ENCODE measurements at places on chromosomes 2 and 18. TPM values are rescaled to one million over a fixed set of nuclear protein-coding genes. Genes with fewer than 3 reads are reported as not detected.

Gene ITGB6
- 0.13 TPM for total RNA-seq

Gene CCBE1
- 22.8 TPM for total RNA-seq

Gene GPAT2
- total RNA-seq, result not detected

Gene ABCG8
- total RNA-seq, result not detected

Gene ST3GAL5
- total RNA-seq, result 43.6 TPM

Gene CPLX4
- not detected for total RNA-seq

Gene PPP1CB
- total RNA-seq, result 198 TPM

Gene RSAD2
- not detected for total RNA-seq

Gene CRYBA2
- not detected for total RNA-seq

- peaks cover 30% of the 10 kb centered on the region for H3K4me1 ChIP-seq
- no peaks in the 10 kb centered on the region for H3K36me3 ChIP-seq
- H3K27me3 ChIP-seq, result no peaks in the 10 kb centered on the region
- no peak for DNase-seq
- H3K4me3 ChIP-seq, result no peak overlapping the region
Observed at GRCh38 chr2:44237221-44237620, 38.1 kb upstream of the SLC3A1 start.

- peaks cover 7% of the 10 kb centered on the region for H3K36me3 ChIP-seq
- H3K4me1 ChIP-seq, result peaks cover 29% of the 10 kb centered on the region
- DNase-seq, result no peak
- no peak overlapping the region for H3K4me3 ChIP-seq
Observed at GRCh38 chr2:10378189-10378588, 69.9 kb downstream of the ODC1 start.

- H3K4me1 ChIP-seq, result no peaks in the 10 kb centered on the region
- H3K4me3 ChIP-seq, result no peak overlapping the region
- no peak for DNase-seq
- H3K36me3 ChIP-seq, result no peaks in the 10 kb centered on the region
- peaks cover 19% of the 10 kb centered on the region for H3K27me3 ChIP-seq
Observed at GRCh38 chr2:98155716-98156115, 68.7 kb downstream of the VWA3B start.

- no peak for DNase-seq
- H3K36me3 ChIP-seq, result no peaks in the 10 kb centered on the region
- H3K4me1 ChIP-seq, result peaks cover 36% of the 10 kb centered on the region
- no peak overlapping the region for H3K4me3 ChIP-seq
Observed at GRCh38 chr2:197215748-197216360, 94.7 kb downstream of the ANKRD44 start.

DNA sequence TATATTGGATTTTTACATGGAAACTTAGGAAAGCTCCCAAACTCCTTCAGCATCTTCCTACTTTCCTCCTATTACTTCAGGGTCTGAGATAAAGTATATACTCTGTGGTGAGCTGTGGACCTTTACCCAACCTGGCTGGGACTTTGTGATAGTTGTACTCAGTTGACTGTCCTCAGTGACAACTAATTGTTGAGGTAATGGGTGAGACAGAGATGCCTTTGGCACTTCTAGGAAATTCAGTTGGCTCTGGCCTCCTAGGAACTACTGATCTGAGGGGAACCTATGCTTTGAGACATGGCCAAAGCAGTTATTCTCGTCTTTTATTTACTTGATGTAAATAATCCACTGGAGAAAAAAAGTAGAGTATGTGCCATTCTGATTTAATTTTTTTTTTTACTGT is 39.4 kb upstream of the ZNF638 start:
- no peaks in the 10 kb centered on the region for H3K4me1 ChIP-seq
- DNase-seq, result no peak
- H3K27ac ChIP-seq, result no peak overlapping the region
- no peaks in the 10 kb centered on the region for H3K27me3 ChIP-seq

GRCh38 chr2:25418944-25419677 is 77.4 kb upstream of the DNMT3A start:
- H3K27me3 ChIP-seq, result no peaks in the 10 kb centered on the region
- H3K4me3 ChIP-seq, result no peak overlapping the region
- no peak overlapping the region for H3K27ac ChIP-seq
- H3K4me1 ChIP-seq, result no peaks in the 10 kb centered on the region

- no peaks in the 10 kb centered on the region for H3K36me3 ChIP-seq
- no peak overlapping the region for H3K4me3 ChIP-seq
- no peak overlapping the region for H3K27ac ChIP-seq
- DNase-seq, result no peak
- H3K4me1 ChIP-seq, result peaks cover 5% of the 10 kb centered on the region
- no peaks in the 10 kb centered on the region for H3K27me3 ChIP-seq
Observed at GRCh38 chr2:220143336-220143735, 515.9 kb downstream of the SLC4A3 start.

DNA sequence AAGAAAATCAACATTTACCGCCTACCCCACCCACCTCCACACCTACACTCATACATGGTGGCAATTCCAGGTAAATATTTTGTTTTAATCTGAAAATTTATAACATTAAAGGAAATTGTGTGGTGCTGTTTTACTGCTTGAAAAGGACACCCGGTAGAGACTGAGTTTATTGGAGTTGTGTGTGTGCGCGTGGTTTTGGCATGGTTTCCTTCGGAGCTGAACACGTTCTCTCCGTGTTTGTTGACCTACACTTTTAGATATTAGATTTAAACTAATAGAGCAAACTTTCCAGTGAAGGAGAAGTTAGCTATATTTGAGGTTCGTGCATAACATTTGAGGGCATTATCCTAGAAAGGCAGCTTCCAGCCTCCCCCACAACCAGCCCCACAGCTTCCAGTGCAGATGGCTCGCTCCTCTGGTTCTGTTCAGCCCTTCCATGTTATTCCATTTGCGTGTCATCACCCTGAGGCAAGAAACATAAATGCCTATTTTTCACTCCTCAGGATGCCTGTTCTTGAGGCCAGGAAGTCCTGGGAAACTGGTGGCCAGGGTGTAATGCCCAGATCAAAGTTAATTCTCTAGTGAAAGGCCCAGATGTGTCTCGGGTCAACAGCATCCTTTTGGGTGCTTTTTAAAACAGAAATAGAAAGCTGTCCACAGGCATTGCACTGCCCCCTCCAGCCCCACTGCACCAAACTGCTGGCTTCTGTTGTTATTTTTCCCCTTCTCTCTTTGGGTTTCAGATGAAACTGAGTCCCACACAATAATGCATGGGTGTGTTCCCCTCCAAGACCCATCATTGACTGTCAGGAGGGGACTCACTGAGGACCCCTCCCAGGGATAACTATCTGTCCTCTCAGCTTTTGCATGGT is 190.2 kb downstream of the SETBP1 start:
- peak overlapping the region; percentile 81 for H3K27ac ChIP-seq
- no peaks in the 10 kb centered on the region for H3K27me3 ChIP-seq
- peaks cover 32% of the 10 kb centered on the region for H3K36me3 ChIP-seq
- DNase-seq, result no peak

DNA sequence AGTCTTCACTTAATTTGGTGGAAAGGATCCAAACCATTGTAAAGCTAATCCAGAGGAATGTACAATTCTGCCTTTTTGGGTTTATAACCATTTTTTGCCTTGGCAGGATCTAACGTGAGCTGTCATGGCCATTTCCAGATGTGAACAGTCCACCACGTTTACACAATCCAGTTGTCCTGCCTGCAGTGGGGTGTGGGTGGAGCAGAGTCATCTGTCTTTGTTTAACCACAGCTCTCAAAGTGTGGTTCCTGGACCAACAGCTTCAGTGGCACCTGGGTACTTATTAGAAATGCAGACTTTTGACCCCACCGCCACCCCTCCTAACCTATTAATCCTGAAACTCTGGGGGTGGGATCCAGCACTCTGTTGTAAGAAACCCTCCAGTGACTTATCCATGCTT is 35.9 kb downstream of the FHOD3 start:
- H3K27ac ChIP-seq, result no peak overlapping the region
- no peak for DNase-seq
- peaks cover 5% of the 10 kb centered on the region for H3K27me3 ChIP-seq
- no peak overlapping the region for H3K4me3 ChIP-seq
- no peaks in the 10 kb centered on the region for H3K36me3 ChIP-seq
- H3K4me1 ChIP-seq, result no peaks in the 10 kb centered on the region

- peak overlapping the region; percentile 87 for H3K27ac ChIP-seq
- no peaks in the 10 kb centered on the region for H3K27me3 ChIP-seq
- peak overlapping the region; percentile 79 for H3K4me3 ChIP-seq
- peaks cover 30% of the 10 kb centered on the region for H3K4me1 ChIP-seq
Observed at GRCh38 chr18:46916551-46917107, 678 bp downstream of the PIAS2 start.

- DNase-seq, result no peak
- peaks cover 62% of the 10 kb centered on the region for H3K27me3 ChIP-seq
- no peaks in the 10 kb centered on the region for H3K4me1 ChIP-seq
- no peaks in the 10 kb centered on the region for H3K36me3 ChIP-seq
- H3K27ac ChIP-seq, result no peak overlapping the region
- H3K4me3 ChIP-seq, result no peak overlapping the region
Observed at GRCh38 chr2:60836491-60836890, 44.9 kb upstream of the REL start.

DNA sequence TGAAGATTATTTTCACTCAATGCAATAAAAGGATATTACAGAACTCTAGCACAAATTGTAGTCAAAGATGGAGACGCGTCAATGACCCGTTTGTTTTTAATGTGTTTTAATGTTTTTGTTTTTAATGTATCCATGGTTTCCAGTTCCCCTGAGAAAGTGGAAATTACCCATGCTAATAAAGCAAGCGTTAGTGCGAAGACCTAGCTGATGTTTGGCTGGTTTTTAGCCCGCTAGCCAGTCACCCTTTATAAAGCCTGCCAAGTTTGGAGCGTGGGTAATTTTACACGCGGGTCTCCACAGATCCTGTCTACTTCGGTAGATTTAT is 430 bp upstream of the CHMP1B start:
- H3K4me1 ChIP-seq, result peaks cover 37% of the 10 kb centered on the region
- peaks cover 6% of the 10 kb centered on the region for H3K27me3 ChIP-seq
- peak overlapping the region; percentile 100 for H3K4me3 ChIP-seq
- no peak for DNase-seq
- H3K27ac ChIP-seq, result peak overlapping the region; percentile 100
- H3K36me3 ChIP-seq, result peaks cover 2% of the 10 kb centered on the region

DNA sequence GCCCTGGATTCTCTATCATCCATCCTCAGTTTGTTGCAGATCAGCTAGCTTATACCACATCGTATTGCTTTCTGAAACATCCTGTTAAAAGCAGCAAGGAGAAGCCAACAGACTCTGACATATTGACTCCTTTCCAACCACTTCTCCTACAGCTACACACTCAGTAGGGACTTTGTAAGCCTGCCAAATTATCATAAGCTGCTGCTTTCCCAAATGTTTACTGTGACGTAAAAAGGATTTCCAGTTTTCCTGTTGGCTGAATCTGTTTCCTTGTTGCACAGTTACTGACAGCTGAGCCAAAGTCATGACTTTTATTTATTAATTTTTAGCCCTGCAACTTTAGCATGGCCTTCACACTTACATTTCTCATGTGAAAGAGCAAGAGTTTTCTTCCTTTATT is 294.3 kb downstream of the KCNJ3 start:
- DNase-seq, result no peak
- no peaks in the 10 kb centered on the region for H3K36me3 ChIP-seq
- H3K27ac ChIP-seq, result no peak overlapping the region
- no peaks in the 10 kb centered on the region for H3K27me3 ChIP-seq
- no peaks in the 10 kb centered on the region for H3K4me1 ChIP-seq

GRCh38 chr2:85814802-85815550 is 61.2 kb downstream of the ATOH8 start:
- H3K4me1 ChIP-seq, result peaks cover 5% of the 10 kb centered on the region
- H3K4me3 ChIP-seq, result no peak overlapping the region
- no peak overlapping the region for H3K27ac ChIP-seq
- DNase-seq, result peak; percentile 60

DNA sequence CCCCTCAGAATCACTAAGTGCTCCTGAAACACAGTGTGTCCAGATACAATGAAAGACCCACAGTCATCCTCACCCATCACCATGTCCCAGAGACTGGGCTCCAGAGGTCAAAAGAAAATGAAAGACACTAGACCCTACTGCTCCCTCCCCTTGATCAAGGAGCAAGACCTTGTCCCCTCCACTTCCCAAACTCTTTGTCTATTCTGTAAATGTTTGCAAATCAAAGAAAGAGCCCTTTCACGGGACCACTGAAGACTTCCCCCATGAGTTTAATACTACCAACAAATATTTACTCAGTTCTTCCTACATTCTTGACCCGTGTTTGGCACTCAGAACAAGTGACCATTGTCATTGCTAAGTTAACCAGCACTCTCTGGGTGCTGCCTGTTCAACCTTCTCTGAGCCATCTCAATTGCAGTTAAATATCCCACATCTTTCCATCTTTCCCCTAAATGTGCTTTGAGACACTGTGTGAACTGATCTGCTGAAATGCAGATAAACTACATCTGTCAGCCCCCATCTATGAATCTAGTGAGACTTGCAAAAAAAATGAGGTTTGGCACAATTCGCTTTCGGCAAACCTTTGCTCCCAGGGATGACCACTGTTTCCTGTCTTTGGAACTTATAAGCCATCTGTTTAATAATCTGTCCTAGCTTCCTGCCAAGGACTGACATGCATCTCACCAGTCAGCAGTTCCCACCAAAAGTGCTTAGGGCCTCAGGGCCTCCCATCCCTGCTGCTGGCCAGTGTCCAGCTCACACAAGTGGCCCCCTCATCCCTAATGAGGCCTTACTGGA is 170.3 kb downstream of the GFPT1 start:
- peaks cover 29% of the 10 kb centered on the region for H3K36me3 ChIP-seq
- no peak overlapping the region for H3K4me3 ChIP-seq

- peak overlapping the region; percentile 83 for H3K27ac ChIP-seq
- DNase-seq, result no peak
- H3K4me3 ChIP-seq, result no peak overlapping the region
- no peaks in the 10 kb centered on the region for H3K36me3 ChIP-seq
Observed at GRCh38 chr2:239267288-239267951, 133.4 kb downstream of the HDAC4 start.

DNA sequence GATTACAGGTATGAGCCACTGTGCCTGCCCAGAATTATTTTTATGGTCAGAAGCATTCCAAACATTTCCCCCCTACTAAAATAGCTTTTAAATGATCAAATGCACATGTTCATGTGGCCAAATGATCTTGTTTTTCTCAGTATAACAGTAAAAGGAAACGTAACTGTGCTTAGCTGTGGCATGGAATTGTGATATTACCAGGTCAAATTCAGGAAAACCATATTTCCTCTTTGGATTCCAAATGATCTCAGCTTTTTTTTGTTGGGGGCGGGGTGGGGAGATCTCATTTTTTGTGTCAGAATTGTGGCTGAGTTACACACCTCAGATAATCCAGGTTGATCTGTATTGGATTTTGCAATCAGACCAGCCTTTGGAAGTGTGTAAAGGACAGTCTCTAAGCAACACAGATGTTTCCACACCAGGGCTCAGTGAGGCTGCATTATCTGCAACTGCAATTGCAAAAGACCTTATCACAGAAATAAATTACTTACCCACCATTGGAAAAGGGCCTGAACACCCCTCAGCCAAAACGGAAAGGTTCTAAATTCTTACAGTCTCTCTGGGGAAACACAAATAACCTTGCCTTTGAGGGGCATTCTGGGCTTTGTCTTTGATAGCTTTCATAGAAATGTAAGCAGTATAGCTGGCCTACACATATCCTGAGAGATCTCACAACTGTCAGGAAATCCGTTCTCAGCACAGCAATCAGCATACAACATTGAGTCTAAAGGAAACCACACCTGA is 8.4 kb downstream of the CASP10 start:
- no peaks in the 10 kb centered on the region for H3K27me3 ChIP-seq
- DNase-seq, result no peak
- peaks cover 3% of the 10 kb centered on the region for H3K4me1 ChIP-seq
- H3K36me3 ChIP-seq, result no peaks in the 10 kb centered on the region

GRCh38 chr18:22433956-22434355 is 16.2 kb upstream of the CTAGE1 start:
- H3K4me3 ChIP-seq, result no peak overlapping the region
- no peaks in the 10 kb centered on the region for H3K36me3 ChIP-seq

All from osteocyte (in vitro differentiated cells).